Right cardiac atrium (tissue), 5 donors: ENCODE measurements at places on chromosomes 11 and 22.

DNA sequence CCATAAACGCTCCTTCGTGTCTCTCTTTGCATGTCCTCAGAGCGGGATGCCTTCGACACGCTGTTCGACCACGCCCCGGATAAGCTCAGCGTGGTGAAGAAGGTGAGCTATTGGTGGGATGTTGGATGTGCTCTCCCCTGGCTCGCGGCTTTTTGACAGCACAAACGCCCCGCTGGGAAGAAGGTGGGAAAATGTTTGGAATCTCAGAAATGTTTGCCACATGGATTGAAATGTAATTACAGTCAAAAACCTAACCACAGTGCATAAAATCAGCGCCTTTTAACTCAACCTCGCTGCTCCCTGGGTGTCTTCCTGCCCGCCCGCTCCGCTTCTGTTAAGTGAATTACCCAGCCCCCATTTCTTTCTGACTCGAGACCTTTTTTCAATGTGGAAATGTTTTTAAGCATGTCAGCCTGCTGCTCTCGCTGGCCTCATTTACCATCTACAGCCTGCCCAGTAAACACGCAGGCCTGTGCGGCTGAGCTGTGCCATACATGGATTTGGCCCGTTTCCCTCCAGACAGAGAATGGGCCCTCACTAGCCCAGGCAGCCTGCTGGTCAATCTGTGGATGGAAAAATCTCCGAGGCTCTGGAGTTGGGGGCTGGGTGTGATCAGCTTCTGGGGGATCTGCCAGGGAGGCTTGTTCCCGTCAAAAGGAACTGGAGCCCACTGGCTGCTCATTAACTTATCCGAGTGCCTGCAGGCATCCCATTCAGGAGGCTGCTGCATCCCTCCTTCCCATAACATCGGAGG, 32.7 kb upstream of the PARVG start:
- peak; percentile 34 for DNase-seq

DNA sequence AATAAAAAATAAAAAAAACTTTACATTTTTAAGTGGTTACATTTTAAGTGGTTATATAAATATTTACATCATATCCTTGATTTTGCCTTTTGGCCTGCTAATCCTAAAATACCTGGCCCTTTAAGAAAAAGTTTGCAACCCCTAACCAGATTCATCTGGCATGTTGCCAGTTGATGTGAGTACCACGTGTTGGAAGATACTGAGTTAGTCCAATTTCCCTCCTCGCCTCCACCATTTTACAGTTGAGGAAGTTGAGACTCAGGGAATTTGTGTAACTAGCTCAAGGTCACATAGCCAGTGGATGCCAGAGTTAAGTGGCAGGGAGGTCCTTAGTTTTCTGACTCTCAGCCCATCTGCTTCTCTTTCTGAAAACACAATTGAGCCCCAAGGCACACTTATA, 5.1 kb downstream of the ELF5 start:
- no peak for DNase-seq

GRCh38 chr11:3156282-3156660, 8.8 kb downstream of the OSBPL5 start:
- peak; percentile 33 for DNase-seq

DNA sequence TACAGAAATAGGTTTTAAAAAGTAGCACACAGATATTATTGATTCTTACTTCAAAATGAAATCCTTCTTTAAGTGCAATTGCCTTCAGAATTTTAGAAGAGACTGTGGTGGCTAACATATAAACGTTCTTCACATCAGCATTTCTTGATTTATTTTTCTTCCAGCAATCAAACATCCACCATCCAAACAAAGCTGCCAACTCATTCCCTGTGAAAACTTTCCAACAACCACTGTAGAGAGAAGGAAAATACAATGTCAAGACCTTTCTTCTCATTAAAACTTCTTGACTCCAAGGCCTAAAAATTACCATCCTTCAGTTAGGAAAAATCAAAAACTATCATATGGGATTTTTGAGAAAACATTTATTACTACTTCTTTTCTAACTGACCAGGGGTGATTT, 34.0 kb upstream of the P4HA3 start:
- DNase-seq: no peak

DNA sequence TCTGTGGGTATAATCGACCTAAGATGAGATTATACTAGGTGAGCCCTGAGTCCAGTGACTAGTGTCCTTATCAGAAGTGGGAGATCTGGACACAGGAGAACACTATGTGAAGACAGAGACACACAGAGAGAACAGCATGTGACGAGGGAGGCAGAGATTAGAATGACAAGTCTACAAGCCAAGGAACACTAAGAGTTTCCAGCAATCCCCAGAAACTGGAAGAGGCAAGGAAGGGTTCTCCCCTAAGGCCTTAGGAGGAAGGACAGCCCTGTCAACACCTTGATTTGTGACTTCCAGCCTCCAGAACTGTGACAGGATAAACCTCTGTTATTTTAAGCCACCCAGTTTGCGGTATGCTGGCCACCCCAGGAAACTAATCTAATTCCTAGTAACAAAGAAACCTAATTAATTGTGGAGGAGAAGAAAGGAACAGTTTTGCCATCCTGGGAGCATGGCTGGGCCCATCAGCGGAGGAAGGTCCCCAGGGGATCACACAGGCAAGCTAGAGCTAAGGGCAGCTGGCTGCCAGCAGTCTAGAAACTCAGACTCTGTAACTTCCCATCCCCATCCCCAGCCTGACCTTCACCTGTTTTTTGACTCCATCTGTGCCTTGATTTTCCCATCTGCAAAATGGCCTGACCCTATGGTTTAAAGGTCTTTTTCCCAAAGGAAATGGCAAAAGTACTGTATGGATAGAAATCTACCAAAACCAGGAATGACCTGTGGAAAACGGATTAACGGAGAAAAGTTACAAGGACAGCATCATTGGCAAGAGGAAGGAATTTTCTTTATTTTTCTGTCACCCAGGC, 10.3 kb upstream of the THOC5 start:
- DNase-seq: no peak

GRCh38 chr11:73335204-73335923, 27.3 kb downstream of the ARHGEF17 start:
- DNase-seq: peak; percentile 93
